ENCODE measurements at places on chromosomes 11 and 22. TPM values are rescaled to one million over a fixed set of nuclear protein-coding genes. Genes with fewer than 3 reads are reported as not detected.

PNPLA5 gene
- not detected for total RNA-seq

CALCA gene
- not detected for total RNA-seq

PLAAT3 gene
- total RNA-seq: 17.3 TPM

TANGO2 gene
- 41.2 TPM for total RNA-seq

CELSR1 gene
- 0.33 TPM for total RNA-seq

GLYAT gene
- total RNA-seq: not detected

OR5AK2 gene
- total RNA-seq: not detected

SNX32 gene
- total RNA-seq: 2.6 TPM

OR4D5 gene
- total RNA-seq: not detected

FDXACB1 gene
- 3.4 TPM for total RNA-seq

MS4A6E gene
- not detected for total RNA-seq

RBMXL2 gene
- not detected for total RNA-seq

LDHAL6A gene
- not detected for total RNA-seq

TST gene
- total RNA-seq: 3.7 TPM

FAM180B gene
- not detected for total RNA-seq

ZNRF3 gene
- 1.0 TPM for total RNA-seq

DDTL gene
- total RNA-seq: not detected

FLRT1 gene
- not detected for total RNA-seq

MS4A3 gene
- not detected for total RNA-seq

F2 gene
- total RNA-seq: not detected

IGSF9B gene
- 99.7 TPM for total RNA-seq

RRM1 gene
- total RNA-seq: 130 TPM

ACR gene
- total RNA-seq: not detected

Data from activated naive CD8-positive, alpha-beta T cell treated with anti-CD3 and anti-CD28 coated beads, Interleukin-2, amount 10 ng/mL, durations not matched to agents 7 days and 5 days (primary cell).